ENCODE measurements at places on chromosomes 7 and 10. TPM values are rescaled to one million over a fixed set of nuclear protein-coding genes. Genes with fewer than 3 reads are reported as not detected.

DNA sequence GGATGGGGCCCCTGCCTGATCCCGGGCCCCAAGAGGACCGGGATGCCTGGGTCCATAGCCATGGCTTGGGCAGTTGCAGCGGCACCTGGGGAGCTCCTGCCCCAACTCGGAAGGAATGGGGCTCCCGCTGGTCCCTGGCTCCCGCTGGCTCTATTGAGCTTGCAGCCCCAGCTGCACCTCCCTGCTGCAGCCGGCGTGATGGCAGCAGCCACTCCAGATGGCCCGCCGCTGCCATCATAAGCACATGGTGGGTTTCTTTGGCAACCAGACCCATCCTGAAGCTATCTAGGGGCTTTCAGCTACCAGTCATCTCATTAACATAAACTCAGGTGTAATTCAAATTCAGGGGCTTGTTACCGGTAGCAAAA lies 11.1 kb upstream of the DNMBP start:
- DNase-seq = no peak

- DNase-seq = no peak
Measured at GRCh38 chr7:132499065-132499464, 77.2 kb downstream of the PLXNA4 start.

DNA sequence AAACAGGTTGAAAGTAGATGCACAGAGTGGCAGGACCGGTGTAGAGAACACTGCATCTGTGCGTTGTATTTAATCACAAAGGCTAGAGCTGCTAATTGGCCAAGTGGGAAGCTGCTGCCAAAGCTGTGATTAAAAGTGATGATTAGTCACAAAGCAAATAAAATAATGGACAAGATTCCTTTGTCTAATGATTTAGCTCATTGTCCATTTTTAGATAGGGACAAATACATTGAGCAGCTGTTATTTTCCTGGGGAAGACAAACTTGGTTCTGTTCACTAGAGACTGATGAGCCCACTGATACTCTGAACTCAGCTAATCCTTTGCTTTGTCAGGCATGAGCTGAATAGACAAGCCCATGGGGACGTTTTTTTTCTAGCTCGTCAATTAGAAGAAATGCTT lies 19.7 kb downstream of the UBE3C start:
- DNase-seq = no peak

- no peak for DNase-seq
Measured at GRCh38 chr10:126085806-126086205, 189.4 kb downstream of the FANK1 start.

GRCh38 chr10:15313843-15314242 lies 57.2 kb downstream of the FAM171A1 start:
- DNase-seq = no peak

DNA sequence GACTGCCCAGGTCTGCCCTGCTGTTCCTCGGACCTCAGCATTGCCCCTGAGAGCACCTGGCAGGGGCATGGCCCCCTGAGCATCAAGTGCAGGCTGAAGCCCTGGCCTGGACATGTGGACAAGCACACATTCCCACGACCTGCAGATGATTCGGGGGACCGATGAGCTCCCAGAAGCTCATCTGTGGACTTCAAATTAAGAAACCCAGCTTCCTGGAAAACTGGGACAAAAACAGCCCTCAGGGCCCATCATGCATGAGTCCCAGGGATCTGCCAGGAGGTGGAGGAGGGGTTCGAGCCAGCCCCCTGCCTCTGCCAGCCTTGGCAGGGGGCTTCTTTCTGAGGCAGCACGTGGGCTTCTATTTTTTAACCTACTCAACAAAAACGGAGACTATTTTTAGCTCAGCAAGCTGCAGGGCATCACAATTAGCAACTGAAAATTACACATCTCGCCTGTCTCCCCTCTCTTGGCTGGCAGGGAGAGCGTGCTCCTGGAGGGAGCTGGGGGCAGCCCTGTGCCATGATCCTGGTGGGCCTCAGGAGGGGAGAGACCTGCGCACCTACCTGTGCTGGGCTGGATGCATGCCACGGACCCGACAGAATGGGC lies 51.8 kb downstream of the RASGEF1A start:
- no peak for DNase-seq

- no peak for DNase-seq
Measured at GRCh38 chr7:100380196-100380595, 6.9 kb downstream of the PILRA start.

ICA1 gene
- total RNA-seq = 32.8 TPM

SEC24C gene
- 37.2 TPM for total RNA-seq

Measured in urinary bladder (tissue), 4 donors.